ENCODE measurements at places on chromosomes 13 and 19.

- DNase-seq: no peak
Observed at GRCh38 chr13:61898207-61898606, 482.6 kb upstream of the PCDH20 start.

DNA sequence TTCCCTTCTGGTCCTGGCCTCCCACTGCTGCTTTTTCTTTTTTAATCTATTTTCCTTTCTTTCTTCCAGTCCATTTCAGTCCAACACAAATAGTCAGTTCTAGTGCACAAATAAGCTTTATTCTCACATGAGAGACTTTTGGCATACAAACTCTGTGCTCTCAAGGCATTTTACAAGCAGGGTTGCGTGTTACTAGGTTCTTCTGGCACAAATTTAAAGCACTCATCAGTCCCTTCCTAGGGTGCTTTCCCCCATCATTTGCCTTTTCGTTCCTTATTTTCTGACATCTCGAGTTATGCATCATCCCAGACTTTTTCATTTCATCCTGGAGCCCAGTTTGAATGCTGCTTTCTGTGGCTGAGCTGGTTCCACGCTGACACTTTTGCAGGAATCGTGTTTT lies 29.8 kb upstream of the IL17D start:
- no peak for DNase-seq

- no peak for DNase-seq
Observed at GRCh38 chr13:65336916-65337315, 1893.2 kb downstream of the PCDH9 start.

DNA sequence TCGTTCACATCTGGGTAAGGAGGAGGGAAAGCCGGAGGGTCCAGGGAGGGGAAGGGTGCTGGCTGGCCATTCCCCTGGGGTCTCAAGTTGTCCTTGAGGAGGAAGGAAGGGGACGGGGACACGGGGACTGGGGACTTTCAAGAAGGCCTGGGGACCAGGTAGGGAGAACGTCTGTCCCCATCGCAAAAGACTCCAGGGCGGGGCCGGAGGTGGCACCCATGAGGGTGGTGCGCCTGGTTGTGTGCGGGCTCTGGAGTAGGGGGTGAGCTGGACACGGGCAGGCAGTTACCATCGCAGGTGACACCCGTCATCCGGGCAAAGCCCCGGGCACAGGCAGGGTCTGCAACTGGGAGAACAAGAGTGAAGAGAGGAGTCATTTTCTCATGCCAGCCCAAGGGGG lies 23.4 kb downstream of the FBN3 start:
- DNase-seq: no peak

GRCh38 chr19:51749979-51750378 lies 1.7 kb downstream of the FPR1 start:
- DNase-seq: no peak

GRCh38 chr19:48698046-48698445 lies 2.3 kb downstream of the FUT2 start:
- DNase-seq: no peak

- no peak for DNase-seq
Observed at GRCh38 chr13:100438059-100438788, 150.4 kb downstream of the GGACT start.

- DNase-seq: no peak
Observed at GRCh38 chr13:73674570-73674969, 459.6 kb downstream of the KLF12 start.

DNA sequence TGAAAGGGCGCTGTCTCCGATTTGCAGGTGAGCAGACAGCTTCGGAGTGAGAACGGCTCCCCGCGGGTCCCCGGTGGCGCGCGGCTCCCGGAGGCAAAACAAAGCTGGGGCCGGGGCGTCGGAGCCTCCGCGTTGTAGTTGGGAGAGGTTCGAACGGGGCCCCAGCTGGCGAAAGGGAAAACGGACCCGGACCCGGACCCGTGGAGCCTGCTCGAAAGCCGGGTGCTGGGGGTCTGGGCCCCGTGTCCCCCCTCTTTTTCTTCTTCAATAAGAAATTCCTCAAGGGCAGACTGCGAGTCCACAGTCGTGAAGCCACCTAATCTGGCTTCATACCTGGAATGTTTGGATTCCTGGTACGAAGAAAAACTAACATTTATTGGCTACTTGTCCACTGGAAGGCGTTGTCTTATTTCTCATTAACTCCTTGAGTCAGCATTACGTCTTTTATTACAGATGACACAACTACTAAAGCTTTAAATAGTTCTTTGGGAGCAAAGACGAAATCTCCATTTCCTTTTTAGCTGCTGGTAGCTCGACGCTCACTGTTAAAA lies 632 bp upstream of the MTIF3 start:
- DNase-seq: no peak
